ENCODE measurements at places on chromosomes 6 and 20. TPM values are rescaled to one million over a fixed set of nuclear protein-coding genes. Genes with fewer than 3 reads are reported as not detected.

DNA sequence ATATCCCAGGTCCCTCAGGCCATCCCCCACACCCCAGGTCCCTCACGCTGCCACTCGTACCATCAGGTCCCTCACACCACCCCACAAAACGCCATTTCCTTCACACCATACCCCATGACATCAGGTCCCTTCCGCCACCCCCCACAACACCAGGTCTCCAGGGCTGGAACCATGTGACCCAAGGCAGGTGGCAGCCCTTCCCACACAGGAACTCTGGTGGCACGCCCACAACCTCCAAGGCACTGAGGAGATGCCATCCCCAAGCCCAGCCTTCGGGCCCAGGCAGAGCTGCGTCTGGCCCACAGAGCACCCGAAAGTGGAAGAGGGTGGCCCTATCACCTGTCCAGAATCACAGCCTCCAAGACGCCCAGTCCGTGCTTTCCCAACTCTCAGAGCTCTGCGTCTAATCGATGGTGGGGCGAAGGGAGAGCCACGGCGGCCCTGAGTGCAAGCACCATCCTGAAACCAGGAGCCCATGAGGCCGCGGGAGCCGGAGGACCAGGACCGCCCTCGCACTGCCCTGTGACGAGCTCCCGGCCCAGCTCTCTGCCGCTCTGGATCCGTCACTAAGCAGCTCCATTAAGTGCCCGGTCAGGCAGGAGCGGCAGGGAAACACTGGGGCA, 12.7 kb downstream of the TAF4 start:
- H3K36me3 ChIP-seq, result no peaks in the 10 kb centered on the region
- peak; percentile 40 for DNase-seq
- no peak overlapping the region for H3K4me3 ChIP-seq
- H3K4me1 ChIP-seq, result no peaks in the 10 kb centered on the region

DNA sequence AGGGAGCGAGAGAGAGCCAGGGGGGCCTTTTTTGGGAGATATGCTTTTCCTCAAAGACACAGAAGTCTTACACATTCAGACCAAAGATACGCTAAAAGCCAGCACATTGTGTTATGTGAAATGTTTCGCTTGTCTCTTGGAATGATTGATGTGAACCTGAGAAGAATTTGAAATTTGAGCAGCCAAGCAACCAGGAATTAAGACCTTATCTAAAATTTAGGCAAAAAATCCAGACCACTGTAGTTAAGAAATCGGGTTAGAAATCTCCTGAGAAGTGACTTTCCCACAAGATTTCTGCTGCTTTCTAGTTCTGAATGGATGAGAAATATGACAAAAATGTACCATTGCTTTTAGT, 223.2 kb upstream of the GMDS start:
- DNase-seq, result no peak
- no peaks in the 10 kb centered on the region for H3K27me3 ChIP-seq
- H3K4me1 ChIP-seq, result no peaks in the 10 kb centered on the region
- no peak overlapping the region for H3K4me3 ChIP-seq

FLRT3 gene
- total RNA-seq, result 6.2 TPM

GRCh38 chr20:58160451-58161061, 67.9 kb downstream of the ANKRD60 start:
- DNase-seq, result no peak
- no peaks in the 10 kb centered on the region for H3K4me1 ChIP-seq
- H3K36me3 ChIP-seq, result no peaks in the 10 kb centered on the region
- no peak overlapping the region for H3K4me3 ChIP-seq
- H3K27me3 ChIP-seq, result no peaks in the 10 kb centered on the region

ADGRG6 gene
- total RNA-seq, result 8.2 TPM

CFAP61 gene
- 0.59 TPM for total RNA-seq

- H3K36me3 ChIP-seq, result no peaks in the 10 kb centered on the region
- H3K27ac ChIP-seq, result peak overlapping the region; percentile 66
- H3K4me1 ChIP-seq, result no peaks in the 10 kb centered on the region
- H3K27me3 ChIP-seq, result no peaks in the 10 kb centered on the region
These were observed 4.9 kb downstream of the TNFAIP3 start for GRCh38 chr6:137871831-137872454.

DNA sequence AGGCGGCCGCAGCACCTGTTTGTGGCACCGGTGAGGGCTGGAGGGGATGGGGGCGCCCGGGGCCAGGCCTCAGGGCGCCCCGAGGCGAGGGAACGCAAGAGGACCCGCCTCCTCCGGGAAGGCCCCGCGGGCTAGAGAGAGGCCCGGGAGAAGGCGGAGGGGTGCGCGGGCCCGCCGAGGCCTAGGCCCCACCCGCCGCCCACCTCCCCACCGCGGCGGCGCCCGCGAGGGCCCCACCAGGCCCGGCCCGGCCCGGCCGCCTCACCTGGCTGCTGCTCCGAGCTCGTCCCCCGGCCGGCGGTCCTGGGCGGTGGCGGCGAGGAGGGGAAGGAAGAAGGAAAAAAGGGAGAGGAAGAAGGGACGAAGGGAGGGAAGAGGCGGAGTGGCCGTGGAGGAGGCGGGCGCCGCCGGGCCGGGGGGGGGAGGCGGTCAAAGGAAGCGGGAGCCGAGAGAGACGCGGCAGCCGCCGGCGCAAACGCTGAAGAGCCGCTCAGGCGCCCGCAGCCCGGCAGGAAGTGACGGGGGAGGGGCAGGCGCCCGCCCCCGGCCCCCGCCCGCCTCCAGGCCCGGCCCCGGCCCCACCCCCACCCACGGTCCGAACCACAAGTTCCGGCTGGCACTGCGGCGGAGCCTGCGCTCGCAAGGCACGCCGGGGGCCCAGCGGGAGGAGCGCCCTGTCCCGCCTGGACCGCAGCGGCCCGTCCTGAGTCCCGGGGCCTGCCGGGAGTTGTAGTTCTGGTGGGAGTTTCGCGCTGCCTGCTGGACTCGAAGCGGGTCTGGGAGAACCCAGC, at the start of gene STAU1:
Gene STAU1 (minus strand): TSS at position 484 of the 791 bp plus-strand sequence. CDS start 22,133 bp downstream, outside the sequence.
- H3K4me3 ChIP-seq, result peak within 1 kb of the TSS; percentile 67
- H3K36me3 ChIP-seq, result no peaks in the 10 kb centered on the region
- peak within 1 kb of the TSS; percentile 92 for H3K27ac ChIP-seq
- DNase-seq, result peak; percentile 92
- no peaks in the 10 kb centered on the region for H3K27me3 ChIP-seq

GRCh38 chr20:53930651-53931504, 139.5 kb downstream of the BCAS1 start:
- H3K27me3 ChIP-seq, result no peaks in the 10 kb centered on the region
- H3K36me3 ChIP-seq, result no peaks in the 10 kb centered on the region
- no peak for DNase-seq
- H3K27ac ChIP-seq, result no peak overlapping the region

PRDM1 gene
- total RNA-seq, result 13.1 TPM

CD40 gene
- total RNA-seq, result 21.6 TPM

DNA sequence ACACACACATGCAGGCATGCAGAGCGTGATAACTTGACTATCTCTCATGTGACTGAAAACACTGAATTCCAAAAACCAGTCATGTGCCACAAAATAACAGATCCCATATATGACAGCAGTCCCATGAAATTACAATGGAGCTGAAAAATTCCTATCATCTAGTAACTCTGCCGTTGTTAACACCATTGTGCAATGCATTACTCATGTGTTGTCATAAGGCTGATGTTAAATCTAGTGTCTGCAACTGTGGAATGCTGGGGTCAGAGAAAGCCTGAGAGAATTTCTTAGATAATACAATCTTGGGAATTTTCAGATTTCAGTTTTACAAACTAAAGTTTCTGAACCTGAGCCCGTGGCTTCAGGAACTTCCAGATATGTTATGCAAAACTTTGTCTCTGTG, 70.2 kb downstream of the LYRM4 start:
- no peaks in the 10 kb centered on the region for H3K36me3 ChIP-seq
- no peaks in the 10 kb centered on the region for H3K27me3 ChIP-seq
- no peaks in the 10 kb centered on the region for H3K4me1 ChIP-seq
- no peak overlapping the region for H3K4me3 ChIP-seq
- H3K27ac ChIP-seq, result no peak overlapping the region

KIF13A gene
- 60.4 TPM for total RNA-seq

DNA sequence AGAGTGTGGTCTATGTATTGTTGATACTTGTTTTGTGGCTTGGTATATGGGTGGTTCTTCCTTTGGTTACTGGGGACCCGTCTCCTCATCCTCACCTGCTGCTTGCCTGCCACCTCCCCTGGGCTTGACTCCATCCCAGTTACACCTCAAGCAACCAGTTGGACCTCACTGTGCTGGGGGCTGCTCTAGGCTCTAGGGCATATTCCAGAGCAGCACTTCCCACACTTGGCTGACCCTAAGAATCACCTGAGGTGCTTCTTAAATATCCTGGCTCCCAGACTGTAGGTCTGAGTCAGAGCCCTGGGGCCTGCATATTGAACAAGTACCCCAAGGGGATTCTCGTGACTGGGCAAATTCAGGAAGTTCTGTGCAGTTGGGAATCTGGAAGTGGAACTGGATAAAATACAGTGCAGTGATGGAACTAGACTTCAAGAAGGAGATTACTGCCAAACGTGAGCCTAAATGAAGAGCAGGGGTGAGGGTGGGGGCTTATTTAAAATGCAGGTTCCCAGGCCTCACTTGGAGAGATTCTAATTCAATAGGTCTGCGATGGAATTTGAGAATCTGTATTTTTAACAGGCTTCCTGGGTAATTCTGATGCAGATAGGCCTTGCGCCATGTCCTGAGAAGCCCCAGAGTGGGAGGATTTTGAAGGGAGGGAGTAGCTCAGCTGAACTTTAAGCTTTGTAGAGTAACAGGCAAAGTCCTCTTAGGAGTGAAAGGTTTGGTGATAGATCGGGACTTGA, 7.6 kb downstream of the SPATS1 start:
- no peak overlapping the region for H3K4me3 ChIP-seq
- no peak overlapping the region for H3K27ac ChIP-seq
- H3K27me3 ChIP-seq, result no peaks in the 10 kb centered on the region
- H3K4me1 ChIP-seq, result no peaks in the 10 kb centered on the region

DNA sequence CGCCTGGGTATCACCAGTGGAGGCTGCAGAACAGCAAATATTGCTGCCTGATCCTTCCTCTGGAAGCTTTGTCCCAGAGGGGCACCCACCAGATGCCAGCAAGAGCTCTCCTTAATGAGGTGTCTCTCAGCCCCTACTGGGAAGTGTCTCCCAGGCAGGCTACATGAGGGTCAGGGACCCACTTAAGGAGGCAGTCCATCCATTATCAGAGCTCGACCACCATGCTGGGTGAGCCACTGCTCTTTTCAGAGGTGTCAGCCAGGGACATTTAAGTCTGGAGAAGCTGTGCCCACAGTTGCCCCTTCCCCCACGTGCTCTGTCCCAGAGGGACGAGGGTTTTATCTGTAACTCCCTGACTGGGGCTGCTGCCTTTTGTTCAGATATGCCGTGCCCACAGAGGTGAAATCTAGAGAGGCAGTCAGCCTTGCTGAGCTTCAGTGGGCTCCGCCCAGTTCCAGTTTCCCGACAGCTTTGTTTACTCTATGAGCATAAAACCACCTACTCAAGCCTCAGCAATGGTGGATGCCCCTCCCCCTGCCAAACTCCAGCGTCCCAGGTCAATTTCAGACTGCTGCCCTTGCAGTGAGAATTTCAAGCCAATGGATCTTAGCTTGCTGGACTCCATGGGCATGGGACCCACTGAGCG, 25.9 kb upstream of the AIG1 start:
- no peaks in the 10 kb centered on the region for H3K4me1 ChIP-seq
- no peak overlapping the region for H3K4me3 ChIP-seq
- no peak for DNase-seq
- H3K27ac ChIP-seq, result no peak overlapping the region
- H3K36me3 ChIP-seq, result no peaks in the 10 kb centered on the region

RSPO4 gene
- total RNA-seq, result not detected

DNA sequence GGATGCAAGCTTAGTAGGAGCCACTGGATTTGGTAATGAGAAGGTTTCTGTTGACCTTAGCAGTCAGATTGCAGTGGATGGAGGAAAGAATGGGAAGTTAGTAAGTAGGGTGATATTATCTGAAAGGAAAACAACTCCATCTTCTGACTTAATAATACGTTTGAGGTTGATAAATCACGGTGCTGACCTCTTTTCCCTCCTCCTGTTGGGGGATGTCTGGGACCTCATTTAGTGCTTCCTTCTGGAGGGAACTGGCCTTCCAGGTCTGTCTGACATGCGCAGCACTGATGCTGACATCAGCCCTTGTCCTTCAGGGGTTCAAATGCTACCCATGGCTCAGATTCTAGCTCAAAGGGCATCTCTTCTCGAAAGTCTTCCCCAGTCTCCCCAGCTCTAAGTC, 48.2 kb upstream of the AKAP12 start:
- H3K4me3 ChIP-seq, result no peak overlapping the region
- no peak overlapping the region for H3K27ac ChIP-seq
- DNase-seq, result no peak
- H3K4me1 ChIP-seq, result no peaks in the 10 kb centered on the region
- H3K36me3 ChIP-seq, result no peaks in the 10 kb centered on the region
- no peaks in the 10 kb centered on the region for H3K27me3 ChIP-seq

DNA sequence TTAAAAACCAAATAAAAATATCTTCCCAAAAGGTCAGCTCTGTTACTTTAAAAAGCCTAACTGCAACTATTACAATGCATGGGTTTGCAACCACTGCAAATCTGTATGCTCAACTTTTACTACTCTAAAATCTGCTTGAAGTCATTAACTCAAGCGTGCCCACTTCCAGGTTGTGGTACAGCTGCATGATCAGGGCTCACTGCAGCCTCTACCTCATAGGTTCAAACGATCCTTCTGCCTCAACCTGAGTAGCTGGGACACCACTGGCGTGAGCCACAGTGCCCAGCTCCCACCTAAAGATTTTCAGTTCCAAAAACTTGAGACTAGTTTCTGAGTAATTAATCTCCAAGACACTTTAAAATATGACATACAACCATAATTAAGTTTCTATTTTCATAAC, 8.2 kb downstream of the DIDO1 start:
- no peaks in the 10 kb centered on the region for H3K4me1 ChIP-seq
- no peaks in the 10 kb centered on the region for H3K27me3 ChIP-seq
- no peaks in the 10 kb centered on the region for H3K36me3 ChIP-seq
- H3K27ac ChIP-seq, result no peak overlapping the region

DNA sequence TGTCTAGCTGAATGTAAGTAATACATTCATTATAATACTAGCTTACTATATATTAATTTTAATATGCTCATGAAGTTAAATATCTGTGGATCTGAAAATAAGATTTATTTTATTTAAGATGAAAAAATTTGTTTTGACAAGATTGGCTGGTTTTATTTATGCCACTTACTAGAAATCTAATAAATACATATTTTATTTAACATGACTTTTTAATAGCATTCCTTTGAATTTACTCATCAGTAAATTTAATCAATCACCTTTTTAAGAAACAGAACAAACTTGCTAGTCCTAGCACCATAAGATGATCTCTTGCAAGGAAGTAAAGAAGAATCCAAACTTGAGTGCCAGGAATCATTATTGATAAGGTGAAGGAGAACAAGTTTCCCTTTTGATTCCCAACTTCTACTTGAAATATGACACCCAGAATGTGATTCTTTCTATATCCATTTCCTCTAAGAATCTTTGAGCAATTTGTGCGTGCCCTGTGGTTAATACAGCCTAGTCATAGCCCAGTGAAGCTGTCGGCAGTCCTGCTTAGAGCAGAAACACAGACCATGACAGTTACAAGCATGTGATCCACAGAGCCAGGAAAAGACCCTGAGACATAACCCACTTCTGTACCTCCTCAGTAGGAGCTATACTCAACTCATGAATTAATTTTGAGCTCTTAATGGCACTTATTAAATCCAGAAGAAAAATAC, 282.3 kb upstream of the QKI start:
- no peak overlapping the region for H3K4me3 ChIP-seq
- no peaks in the 10 kb centered on the region for H3K4me1 ChIP-seq
- no peak for DNase-seq
- no peaks in the 10 kb centered on the region for H3K36me3 ChIP-seq
- H3K27me3 ChIP-seq, result no peaks in the 10 kb centered on the region

Measured in breast epithelium (tissue), 4 donors.